ENCODE measurements at places on chromosomes 11 and 22.

DNA sequence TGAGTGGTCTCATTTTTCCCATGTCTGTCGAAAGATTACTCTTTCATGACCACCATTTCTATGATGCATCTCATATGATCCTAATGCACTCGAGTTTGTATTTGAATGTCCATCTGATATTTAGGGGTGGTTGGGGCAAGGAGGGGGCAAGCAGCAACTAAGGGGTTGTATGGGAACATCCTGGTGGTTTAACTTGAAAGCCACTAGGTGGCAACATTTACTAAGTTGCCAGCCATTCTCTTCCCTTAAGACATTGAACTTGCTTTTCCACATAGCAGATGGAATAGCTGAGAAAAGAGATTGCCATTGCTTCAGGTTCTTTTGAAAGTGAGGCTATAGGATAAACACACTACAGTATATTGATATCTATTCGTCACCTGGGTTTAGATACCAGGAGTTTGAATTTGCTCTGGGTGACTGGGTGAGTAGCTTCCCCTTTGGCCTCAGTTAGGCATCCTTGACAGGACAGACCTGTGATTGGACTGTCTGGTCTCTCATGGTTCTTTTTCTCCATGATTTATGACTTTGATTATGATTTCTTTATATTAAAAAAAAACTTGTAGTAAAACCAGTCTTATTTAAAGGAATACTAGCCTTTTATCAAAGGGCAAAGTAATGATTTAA is 32.4 kb downstream of the NF2 start:
- peak; percentile 3 for DNase-seq

DNA sequence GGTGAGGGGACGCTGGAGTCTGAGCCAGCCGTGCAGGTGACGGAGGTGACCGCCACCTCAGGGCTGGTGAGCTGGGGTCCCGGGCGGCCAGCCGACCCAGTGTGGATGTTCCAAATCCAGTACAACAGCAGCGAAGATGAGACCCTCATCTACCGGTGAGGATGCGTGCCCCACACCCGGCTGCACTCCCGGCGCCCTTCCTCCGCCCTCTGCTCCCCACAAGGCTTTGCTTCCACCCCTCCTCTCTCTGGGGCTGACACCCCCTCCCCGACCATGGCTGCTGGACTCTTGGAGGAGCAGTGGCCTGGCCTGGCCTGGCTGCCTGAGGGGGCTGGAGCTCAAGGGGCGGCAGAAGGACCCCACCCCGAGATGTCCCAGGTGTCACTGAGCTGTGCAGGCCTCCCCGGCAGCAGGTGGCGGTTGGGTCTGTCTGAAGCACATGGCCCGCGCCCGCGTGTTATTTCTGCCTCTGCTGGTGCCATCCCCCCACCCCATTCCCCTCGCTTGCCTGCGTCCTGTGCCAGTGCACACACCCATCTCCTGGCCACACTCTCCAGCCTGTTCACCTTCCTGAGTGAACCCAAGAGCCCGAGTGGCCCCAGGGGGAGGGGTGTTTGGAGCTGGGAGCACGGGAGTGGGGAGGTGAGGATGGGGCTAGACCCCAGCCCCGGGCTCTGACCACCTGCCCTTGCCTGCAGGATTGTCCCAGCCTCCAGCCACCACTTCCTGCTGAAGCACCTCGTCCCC is 2.2 kb downstream of the LRFN4 start:
- no peak for DNase-seq

DNA sequence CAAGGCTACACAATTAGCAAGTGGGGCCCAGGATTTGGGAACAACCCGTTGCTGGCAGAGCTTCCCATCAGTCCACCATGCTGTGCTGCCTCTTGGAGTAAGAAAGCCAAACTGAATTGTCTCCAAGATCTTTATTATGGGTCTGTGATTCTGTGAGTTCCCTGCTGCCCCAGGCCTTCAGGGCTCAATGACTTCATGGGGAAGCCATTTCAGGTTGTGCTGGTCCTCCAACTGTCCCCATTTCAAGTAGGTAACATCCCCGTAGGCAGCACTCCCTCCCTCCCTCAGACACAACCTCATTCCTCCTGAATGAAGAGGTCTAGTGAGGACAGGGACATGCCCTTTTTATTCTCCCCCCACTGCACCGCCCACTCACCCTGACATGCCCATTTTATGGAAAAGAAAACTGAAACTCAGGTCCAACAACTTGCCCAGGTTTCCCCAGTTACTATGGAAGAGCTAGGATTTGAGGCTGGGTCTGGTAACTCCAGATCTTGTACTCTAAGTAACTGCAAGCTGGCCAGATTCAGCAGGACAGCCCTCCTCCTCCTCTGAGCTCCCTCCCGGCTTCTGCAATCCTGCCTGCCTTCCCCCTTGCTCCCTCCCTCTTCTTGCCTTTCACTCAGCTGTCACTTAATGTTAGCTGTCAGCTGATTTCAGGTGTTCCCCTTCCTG is 8.2 kb upstream of the YWHAH start:
- no peak for DNase-seq

DNA sequence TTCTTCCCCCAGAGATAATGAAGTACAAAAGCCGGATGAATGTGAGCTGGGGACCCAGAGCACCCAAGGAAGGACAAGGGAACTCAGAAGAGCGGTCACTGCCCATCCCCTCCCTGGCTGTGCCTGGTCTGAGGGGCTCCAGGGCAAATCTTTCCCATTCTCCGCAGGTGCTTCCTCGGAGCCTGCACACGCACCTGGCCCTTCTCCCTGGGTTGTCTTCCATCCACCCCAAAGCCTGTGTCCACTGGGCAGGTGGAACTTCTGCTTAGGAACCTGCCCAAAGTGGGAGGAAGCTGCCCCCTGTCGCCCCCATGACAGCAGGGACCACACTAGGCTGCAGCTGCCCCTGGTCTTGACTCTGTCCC is 121.0 kb upstream of the FGF3 start:
- no peak for DNase-seq

Measured in NCI-H1092 (cell line).